GM13976 (cell line): ENCODE measurements at places on chromosomes 12 and 14.

- DNase-seq, result no peak
Observed at GRCh38 chr12:64625243-64626077, 15.2 kb downstream of the RASSF3 start.

DNA sequence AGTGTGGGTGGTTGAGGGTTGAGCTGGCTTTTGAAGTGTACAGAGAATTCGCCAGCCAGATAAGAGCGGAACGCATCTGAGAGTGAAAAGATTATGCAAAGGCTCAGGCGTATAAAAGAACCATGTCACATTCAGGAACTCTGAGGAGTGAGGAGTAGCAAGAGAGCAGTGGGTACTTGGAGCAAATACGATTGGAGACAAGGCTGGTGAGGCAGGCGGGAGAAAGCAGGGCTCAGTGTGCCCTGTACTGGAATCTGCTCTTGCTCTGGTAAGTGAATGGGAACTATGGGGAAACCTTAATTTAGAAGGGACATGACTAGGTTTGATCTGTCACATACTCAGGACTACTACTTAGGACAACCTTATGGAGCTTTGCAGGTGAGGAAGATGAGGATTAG, 87.0 kb downstream of the PTPRB start:
- no peak for DNase-seq

- no peak for DNase-seq
Observed at GRCh38 chr14:25069879-25070278, 19.9 kb upstream of the STXBP6 start.

- no peak for DNase-seq
Observed at GRCh38 chr12:13223179-13223804, 26.8 kb downstream of the EMP1 start.

- DNase-seq, result no peak
Observed at GRCh38 chr12:89969093-89969492, 260.5 kb upstream of the ATP2B1 start.

DNA sequence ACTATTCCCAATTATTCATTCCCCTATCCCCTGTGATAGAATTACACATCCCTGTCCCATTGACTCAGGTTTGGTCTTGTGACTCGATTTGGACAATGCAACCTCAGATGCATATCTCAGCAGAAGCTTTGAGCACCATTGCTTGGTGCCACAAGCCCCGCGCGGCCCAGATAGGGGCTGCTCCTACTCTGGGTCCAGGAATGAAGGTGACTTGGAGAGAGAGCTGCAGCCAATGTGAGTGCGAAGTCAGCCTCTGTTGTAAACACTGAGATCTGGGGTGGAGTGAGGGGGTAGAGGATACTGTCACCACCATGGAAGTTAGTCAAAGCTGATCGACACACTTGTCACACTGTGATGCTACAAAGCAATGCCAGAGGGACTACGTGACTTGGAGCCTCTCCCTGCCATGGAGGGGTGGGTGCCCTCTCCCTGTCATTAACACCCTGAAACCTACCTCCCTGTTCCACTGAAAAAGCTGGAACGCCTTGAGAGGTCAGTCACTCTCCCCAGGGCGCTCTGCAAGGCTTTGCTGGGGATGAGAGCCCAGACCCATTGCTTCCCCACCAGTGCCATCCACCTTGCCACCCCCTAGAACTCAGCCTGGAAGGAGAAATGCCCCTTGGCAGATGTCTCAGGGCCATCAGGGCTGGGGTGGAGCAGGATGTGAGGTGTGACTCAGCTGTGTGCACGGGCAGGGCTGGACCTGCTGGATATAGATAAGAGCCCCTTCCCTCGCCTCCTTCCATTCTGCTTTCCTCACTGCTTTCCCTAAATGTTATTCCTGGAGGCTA, 6.6 kb upstream of the PLEK2 start:
- DNase-seq, result no peak

DNA sequence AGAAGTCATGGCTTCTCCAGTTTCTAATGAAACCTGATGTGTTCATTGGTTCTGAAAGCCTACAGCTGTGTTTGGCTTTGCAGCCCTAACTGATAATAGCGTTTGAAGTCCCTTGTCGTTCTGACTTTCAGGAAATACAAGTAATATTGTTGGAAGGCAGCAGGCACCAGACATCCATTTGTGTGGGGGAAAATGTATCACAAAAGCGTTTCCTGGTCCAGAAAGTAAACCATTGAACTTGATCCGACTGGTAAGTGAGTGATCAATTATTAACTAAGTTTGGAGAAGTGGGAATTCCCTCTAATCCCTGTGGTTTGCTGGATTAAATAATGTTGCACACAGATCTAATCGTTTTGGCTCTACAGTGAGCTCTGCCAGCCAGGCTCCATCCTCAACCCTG, 77.3 kb upstream of the LTA4H start:
- DNase-seq, result no peak

DNA sequence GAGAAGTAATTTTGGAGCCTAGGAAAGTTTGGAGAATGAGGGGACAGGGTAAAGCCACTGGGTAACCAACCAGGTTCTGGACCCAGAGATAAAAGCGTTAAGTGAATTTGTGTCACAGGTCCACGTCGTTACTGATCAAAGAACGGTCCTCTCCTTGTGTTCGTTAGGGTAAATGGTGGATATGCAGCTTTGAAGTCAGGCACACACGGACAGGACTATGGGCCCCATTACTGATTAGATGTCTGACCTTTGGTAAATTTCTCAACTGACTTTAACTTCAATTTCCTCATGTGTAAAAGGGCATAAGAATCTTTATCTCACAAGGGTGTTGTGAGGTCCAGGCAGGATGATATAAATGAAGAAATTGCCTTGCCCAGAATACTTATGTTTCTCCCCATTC, 76.6 kb downstream of the EMP1 start:
- DNase-seq, result no peak

DNA sequence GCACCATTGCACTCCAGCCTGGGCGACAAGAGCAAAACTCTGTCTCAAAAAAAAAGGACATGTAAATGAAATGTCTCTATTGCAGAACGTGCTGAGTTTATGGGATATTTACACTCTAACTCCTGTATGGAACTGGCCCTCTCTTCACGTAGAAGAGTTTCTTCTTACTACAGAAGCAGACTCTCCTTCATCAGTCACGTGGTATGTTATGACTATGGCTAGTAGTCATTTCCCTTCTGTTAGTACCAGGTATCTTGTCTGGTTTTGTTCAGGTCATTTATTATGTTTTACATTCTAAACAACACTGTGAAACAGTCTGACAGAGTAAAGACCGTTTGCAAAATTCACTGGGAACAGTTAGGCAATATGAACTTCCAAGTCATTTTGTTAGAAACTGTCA, 20.3 kb downstream of the KNTC1 start:
- DNase-seq, result no peak

- no peak for DNase-seq
Observed at GRCh38 chr12:24537083-24537860, 411.6 kb downstream of the BCAT1 start.

GRCh38 chr12:31582155-31582554, 8.8 kb downstream of the DENND5B start:
- DNase-seq, result no peak

- no peak for DNase-seq
Observed at GRCh38 chr12:54977155-54977554, 7.4 kb downstream of the TESPA1 start.

DNA sequence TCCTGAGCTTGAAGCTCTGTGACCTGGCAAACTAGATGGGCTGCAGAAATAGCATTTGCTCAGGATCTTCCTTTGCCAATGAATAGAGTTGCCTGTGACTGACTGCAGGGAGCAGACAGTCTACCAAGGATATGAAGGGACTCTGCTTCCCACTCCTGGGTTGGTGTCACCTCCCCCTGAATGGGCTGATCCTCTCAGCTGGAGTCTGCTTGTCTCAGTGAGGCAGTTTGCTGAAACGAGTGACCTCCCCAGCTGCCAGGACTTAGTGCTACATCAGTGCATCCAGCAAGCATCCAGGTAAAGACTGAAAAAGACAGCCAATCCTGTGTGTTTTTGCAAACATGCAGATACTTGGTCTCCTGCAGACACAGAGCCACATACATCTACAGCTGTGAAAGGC, 28.5 kb downstream of the PAH start:
- DNase-seq, result no peak

- DNase-seq, result no peak
Observed at GRCh38 chr12:92123780-92124688, 21.6 kb downstream of the BTG1 start.

DNA sequence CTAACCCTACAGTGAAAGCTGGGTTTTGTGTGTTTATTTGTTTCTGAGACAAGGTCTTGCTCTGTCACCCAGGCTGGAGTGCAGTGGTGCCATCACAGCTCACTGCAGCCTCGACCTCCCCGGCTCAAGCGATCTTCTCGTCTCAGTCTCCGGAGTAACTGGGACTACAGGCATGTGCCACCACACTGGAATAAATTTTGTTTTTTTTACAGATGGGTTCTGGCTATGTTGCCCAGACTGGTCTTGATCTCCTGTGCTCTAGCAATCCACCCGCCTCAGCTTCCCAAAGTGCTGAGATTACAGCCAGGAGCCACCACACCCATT, 26.4 kb downstream of the TBX3 start:
- DNase-seq, result no peak

DNA sequence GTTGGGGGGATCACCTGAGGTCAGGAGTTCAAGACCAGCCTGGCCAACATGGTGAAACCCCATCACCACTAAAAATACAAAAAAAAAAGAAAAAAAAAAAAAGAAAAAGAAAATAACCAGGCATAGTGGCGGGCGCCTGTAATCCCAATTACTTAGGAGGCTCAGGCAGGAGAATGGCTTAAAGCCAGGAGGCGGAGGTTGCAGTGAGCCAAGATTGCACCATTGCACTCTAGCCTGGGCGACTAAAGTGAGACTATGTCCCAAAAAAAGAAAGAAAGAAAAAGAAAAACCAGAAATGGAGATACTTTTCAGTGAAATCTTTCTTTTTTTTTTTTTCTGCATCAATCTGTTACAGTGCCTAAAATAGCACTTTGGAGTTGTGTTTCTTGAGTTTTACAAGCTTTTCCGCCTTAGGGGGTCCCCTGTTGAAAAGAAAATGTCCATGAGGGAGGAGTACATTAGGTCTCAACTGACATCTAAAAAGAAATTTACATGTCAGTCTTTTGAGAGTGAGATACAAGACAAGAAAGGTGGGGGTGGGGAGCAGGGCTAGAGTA, 82.9 kb upstream of the VASH1 start:
- DNase-seq, result no peak
